ENCODE measurements at places on chromosomes 5 and 9.
A peak's percentile ranks its signal among the peaks of the same experiment; 100 is the strongest.

- no peak for DNase-seq
These were observed 899.5 kb downstream of the TLE1 start for GRCh38 chr9:80789831-80790230.

DNA sequence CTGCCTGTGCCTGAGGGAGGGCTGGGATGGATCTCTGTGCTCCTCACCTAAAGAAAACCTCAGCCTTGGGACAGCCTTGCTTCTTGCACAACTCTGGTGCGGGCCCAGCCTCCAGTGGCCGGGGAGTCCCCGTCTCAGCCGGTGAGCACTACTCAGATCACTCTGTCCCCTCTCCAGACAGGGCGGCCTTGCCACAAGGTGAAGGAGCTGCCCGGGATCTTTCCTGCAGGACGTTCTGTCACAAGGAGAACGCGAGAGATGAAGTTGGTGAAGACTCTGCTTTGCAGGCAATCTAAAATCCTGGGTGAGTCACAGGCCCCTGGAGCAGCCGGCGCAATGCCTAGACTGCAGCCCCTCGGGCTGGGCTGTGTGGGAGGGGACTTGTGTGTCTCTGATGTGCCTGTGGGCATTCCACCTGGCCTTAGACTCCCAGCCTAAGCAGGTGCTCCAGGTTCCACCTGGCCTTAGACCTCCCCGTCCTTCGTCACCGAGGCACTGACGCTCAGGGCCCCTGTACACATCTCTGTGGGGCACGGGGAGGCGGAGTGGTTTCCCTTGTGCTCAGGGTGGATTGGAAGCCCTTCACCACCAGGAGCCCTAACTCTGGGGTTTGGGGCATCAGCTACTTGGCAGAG, 15.2 kb upstream of the IRX4 start:
- no peak for DNase-seq

GRCh38 chr5:102682101-102682647, 72.9 kb upstream of the PAM start:
- no peak for DNase-seq

DNA sequence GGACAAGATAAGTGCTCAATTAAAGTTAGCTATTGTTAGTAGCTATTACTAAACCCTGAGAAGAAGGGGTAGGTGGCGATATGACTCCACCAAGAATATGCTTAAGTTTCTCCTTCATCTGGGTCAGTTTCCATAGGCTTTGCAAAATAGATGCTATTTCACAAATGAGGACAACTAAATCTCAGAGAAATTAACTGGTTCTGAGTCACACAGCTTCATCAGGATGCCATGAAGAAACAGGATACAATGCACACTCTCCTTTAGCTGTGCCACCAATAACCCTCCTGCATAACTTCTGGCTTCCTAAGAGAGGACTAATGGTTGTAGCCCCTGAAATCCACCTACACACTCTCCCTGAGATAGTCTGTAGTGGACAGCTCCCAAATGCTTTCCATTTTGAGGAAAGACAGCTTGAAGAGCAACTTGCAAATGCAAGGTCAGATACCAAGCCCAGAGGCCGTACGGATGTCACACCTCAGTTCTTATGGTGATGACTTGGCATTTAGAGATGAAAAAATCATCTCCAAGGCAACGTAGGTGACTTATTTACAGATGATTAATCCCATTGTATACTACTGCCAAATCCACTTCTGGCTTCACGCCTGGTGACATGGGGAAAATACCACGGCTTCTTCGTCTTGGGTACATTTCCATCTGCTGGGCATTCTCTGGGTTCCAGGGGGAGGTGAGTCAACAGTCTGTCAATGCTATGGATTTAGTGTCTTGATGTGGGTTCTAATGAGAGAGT, 251.4 kb upstream of the IL12B start:
- peak; percentile 96 for DNase-seq

- no peak for DNase-seq
These were observed 122.4 kb downstream of the SNCAIP start for GRCh38 chr5:122434205-122434970.

DNA sequence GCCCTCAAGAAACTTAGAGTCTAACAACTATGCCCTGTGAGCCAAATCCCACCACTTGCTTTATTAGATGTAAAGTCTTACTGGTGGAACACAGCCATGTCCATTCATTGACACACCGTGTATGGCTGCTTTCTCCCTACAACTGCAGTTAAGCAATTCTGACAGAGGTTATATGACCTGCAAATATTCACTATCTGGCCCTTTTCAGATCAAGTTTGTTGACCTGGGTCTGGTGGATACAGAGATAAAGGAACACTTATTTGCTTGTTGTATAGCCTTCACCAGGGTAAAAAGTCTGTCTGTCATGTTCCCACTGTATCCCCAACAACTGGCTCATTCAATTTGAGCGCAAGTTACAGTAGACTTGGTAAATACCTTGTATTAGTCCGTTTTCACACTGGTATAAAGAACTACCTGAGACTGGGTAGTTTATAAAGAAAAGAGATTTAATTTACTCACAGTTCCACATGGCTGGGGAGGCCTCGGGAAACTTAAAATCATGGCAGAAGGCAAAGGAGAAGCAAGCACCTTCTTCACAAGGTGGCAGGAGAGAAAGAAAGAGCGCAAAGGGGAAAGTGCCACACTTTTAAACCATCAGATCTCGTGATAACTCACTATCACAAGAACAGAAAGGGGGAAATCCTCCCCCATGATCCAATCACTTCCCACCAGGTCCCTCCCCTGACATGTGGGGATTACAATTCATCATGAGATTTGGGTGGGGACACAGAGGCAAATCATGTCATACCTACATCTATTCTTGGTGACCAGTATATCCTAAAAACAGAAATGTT, 27.9 kb downstream of the DEPDC1B start:
- no peak for DNase-seq

DNA sequence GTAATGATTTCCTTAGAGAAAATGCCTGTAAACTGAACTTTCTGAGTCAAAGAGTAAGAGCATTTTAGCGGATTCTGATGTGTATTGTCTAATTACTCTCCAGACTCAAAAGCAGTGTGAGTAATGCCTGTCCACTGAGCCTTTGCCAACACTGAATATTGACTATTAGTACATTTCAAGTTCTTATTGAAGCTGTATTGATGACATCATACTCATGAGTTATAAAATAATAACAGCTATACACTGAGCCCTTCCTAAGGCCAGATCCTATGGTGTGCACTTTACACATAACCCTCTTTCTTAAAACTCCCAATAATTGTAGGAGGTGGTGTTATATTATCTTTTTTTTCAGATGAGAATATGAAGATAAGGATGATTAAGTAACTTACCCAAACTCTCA, 152.8 kb upstream of the TRPC7 start:
- no peak for DNase-seq

- no peak for DNase-seq
These were observed 14.0 kb upstream of the GPR151 start for GRCh38 chr5:146529984-146530383.

DNA sequence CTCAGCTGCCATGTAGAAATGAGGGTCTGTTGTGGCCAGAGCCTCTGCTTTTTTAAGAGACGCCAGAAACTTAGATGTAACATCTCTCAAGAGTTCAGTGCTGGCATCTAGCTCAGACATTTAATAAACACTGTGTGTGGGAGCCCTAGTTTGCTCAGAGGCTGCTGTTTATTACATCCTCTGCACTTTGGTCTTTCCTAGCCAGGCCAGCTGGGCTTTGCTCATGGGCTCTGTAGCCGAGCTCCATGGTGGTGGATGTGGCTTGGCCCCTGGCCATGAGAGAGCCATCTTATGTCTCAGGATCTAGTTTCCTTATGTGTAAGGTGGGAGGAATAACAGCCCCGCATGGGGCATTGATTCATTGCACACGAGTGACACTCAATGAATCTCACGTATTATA, 30.0 kb downstream of the ARHGEF37 start:
- no peak for DNase-seq

GRCh38 chr5:60521376-60522291, 178.3 kb downstream of the DEPDC1B start:
- no peak for DNase-seq

DNA sequence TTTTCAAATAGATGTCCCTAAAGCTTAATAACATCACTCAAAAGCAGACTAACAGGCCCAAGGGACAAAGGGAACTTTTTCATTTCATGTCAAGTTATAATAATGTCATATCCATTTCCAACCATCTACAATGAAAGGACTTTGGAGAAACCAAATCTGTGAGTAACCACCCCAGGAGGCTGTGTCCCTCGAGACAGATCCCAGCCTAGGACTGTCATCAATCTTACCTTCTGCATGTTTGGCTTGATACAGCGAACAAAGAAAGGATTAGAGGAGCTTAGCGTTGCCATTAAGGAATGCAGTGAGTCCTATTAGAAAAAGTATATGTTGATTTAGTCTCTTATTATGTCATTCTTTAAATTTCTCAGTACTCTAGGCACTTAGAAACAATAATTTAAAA, 137.8 kb upstream of the RETREG1 start:
- no peak for DNase-seq

DNA sequence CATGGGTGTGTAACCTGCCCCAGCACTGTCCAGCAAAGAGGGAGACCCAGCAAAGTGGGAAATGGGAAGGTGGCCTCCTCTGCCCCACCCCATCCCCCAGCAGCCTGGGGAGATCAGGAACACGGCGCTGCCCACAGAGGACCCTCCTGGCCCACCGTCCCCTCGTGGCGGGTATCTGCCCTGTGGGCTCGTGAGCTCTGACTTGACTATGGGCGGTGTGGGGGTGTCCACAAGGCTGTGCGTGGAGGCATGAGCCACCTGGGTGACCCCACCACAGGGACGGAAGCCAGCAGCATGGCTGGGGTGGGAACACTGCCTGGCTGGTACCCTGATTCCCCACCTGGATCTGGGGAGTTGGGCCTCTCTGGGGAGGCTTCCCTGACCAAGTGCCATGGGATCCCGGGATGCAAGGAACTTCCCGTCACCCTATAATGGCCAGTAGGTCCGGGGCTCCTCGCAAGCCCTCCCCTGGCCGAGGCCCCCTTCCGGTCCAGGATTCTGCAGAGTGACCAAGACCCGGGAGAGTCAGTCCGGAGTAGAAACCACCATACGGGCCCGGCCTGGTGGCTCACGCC, 29.3 kb upstream of the SLC6A19 start:
- DNase-seq = no peak

- no peak for DNase-seq
These were observed 293.7 kb downstream of the SPOCK1 start for GRCh38 chr5:137205231-137206027.

- no peak for DNase-seq
These were observed 113.6 kb upstream of the ADRA1B start for GRCh38 chr5:159802661-159803060.

DNA sequence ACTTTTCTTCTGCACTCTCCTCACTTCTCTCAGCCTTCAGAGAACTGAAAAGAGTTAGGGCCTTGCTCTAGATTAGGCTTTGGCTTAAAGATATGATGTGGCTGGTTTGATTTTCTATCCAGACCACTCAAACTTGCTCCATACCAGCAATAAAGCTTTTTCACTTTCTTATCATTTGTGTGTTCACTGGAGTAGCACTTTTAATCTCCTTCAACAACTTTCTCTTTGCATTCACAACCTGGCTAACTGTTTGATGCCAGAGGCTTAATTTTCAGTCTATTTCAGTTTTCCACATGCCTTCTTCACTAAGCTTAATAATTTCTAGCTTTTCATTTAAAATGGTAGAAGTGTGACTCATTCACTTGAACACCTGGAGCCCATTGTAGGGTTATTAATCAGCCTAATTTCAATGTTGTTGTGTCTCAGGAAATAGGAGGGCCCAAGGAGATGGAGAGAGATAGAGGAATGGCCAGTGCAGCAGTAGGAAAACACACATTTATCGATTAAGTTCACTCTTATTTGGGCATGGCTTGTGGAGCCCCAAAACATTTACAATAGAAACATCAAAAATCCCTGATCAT, 5.9 kb downstream of the ATPSCKMT start:
- no peak for DNase-seq

DNA sequence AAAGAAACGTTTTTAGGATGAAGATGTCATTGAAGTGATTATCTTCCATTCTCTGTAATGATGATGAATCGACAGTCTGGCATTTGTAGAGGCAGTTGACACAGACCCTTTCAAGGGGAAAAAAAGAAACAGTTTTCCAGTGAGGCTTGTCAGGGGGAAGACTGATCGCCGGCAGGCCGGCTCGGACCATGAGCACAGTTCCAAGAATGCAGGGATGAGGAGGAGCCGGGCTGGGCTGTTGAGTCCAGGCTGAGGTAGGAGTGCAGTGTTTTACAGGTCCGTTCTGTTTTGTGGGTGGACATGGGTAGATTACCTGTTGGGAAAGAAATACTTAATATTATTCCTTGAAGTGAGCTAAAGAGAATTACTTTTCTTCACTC, 194.6 kb downstream of the AOPEP start:
- peak; percentile 58 for DNase-seq

- DNase-seq = no peak
These were observed 411.4 kb downstream of the KCTD16 start for GRCh38 chr5:144582066-144582465.

DNA sequence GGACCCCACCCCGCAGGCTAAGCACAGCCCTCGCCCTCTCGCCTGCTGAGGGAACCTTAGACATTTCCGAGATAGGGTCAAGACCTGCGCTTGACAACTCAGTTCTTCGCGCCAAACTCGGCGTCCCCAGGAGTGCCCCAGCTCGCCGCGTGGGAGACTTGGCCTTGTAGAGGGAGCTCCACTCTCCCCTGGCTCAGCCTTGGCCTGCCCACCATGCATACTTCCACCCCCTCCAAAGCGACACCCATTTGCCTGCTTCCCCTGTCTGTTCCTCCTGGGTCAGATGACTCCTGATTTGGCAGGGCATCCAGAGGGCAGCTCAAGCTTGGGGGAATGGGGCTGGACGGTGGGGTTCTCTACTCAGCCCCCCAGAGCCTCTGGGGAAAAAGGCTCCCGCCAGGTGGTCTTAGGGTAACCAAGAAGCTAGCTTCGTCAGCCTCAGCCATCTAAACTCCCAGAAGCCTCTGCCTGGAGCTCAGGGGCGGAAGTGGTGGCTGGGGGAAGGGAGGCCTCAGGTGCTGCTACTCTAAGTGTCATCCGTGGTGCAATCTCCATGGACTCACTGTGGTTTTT, 560 bp downstream of the DOCK2 start:
- no peak for DNase-seq

DNA sequence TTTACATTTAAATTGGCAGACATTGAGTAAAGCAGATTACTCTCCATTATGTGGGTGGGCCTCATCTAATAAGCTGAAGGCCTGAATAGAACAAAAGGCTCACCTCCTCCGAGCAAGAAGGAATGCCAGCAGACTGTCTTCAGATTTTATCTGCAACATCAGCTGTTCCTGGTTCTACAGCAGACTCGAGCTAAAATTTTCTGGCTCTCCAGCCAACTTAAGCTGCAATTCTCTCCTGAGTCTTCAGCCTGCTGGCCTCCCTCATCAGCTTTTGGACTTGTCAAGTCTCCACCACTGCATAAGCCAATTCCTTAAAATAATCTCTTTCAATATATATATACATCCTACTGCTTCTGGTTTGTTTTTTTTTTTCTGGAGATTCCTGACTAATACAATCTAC, 12.5 kb downstream of the TRPM3 start:
- DNase-seq = no peak

- peak; percentile 83 for DNase-seq
These were observed 7.2 kb upstream of the RNF38 start for GRCh38 chr9:36407122-36407723.

GRCh38 chr9:127149463-127150390, 27.3 kb upstream of the ANGPTL2 start:
- DNase-seq = no peak

- DNase-seq = no peak
These were observed 13.7 kb upstream of the ROR2 start for GRCh38 chr9:91963711-91964240.
